ENCODE measurements at places on chromosomes 5 and 9.
A peak's percentile ranks its signal among the peaks of the same experiment; 100 is the strongest.

DNA sequence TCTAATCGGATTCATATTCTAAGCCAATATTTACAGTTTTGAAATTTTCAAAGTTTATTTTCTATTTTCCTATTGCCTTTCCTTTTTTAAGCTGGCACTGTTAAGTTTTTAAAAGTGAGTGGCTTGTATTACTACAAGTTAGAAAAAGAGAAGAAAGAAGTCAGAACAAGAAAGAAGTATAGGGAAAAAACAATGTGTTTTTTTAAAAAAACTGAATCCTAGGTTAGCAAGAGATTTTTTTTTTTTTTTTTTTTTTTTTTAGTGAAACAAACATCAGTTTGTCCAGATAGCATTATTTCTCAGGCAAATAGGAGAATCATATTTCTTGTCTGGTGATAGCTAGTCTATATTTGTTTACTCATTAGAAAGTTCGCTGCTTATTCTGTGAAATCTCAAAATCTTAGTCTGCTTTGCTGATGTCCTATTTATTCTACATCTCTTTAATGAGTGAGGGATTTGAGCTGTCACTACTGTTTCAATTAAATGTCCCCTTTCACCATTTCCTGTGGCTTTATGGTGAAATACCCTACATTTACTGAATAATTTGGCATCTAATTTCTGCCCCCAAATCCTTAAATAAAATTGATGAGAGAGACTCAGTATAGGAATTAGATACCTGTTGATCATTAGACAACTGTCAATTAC, 19.1 kb upstream of the LMNB1 start:
- DNase-seq: no peak

- no peak for DNase-seq
Measured at GRCh38 chr9:136178061-136178772, 26.7 kb downstream of the LHX3 start.

DNA sequence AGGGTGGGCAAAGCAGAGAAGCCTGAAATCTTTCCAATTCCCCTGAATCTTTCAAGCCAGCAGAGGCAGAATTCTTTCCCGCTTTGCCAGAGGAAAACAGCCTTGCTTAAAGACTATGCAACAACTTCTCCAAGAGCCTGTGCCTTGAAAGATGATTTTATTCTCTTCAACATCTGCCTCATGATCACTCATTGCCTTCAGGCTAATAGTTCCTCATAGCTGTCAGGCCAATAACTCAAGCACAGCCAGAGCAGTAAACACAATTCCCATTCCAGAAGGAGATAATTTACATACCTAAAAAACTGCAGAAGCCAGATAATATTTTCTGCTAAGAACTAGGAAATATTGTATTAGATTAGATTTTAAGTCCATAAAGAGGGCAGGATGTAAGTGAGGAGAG, 92.3 kb upstream of the PUM3 start:
- no peak for DNase-seq

- no peak for DNase-seq
Measured at GRCh38 chr9:131446276-131446675, 52.4 kb downstream of the PRRC2B start.

- DNase-seq: no peak
Measured at GRCh38 chr9:38421498-38422211, 2.6 kb downstream of the IGFBPL1 start.

DNA sequence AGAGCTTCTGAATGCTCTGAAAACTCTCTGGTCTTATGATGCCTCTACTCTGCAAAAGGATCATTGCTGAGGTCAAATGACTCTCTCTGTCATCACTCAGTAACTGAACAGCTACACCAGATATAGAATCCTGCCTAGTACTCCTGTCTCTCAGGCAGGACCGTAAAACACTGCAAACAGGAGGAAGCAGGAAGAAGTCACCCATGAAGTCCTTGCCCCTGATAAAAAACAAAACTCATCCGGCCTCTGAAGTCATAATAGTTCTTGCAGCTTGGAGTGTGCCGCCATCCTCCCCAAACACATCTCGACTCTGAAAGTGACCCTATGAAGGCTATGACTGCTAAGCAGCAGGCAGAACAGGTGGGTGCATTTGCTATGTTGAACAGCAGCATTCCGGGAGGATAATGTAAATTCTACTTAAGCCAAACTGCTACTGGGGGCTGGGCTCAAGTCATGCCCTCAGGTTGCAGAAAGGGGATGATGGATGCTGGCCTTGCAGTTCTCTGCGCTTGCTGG, 81.9 kb upstream of the FAM169A start:
- no peak for DNase-seq

DNA sequence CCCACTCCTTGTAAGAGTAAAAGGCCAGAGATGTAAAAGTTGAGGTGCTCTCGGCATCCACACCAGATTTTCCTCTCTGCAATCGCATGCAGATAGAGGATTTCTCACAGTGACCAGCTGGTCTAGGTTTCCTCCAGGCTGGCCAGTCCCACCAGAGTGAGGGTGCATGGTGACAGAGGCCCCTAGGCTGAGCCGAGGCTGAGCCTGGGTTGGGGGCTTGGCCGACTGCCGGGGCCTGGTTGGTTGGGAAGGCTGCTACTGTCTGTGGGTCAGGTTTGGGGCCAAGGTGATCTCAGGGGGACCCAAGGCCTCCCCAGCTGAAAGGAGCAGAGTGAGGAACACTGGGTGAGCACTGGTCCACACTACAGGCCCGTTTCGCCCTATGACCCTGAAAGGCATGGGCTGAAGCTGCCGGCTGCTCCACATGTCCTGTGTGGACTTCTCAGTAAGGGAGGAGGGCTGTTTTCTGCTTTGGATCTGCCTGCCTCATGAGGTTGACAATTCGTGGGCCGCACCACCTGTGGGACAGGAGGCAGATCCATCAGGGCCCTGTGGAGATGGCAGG, 400.8 kb upstream of the IRX4 start:
- no peak for DNase-seq

GRCh38 chr9:117315236-117315635, 99.6 kb downstream of the ASTN2 start:
- DNase-seq: no peak

DNA sequence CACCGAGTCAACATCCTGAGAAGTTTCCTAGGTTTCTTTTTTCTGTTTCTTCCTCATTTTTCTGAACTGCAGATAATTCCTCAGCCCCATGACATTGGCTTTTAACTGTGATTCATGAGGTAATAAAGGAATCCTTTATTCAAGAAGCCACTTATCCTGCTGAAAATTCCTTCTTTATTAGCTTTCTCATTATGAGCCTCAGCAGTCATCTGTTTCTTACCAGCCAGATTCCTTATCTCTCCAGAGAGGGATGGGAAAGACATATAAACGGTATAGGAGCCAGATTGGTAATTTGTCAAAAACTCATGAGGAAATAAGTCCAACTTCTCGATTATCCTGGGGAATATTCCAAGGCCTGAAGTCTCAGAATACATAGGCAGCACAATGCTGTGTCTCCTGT, 465.4 kb downstream of the ICE1 start:
- DNase-seq: no peak

DNA sequence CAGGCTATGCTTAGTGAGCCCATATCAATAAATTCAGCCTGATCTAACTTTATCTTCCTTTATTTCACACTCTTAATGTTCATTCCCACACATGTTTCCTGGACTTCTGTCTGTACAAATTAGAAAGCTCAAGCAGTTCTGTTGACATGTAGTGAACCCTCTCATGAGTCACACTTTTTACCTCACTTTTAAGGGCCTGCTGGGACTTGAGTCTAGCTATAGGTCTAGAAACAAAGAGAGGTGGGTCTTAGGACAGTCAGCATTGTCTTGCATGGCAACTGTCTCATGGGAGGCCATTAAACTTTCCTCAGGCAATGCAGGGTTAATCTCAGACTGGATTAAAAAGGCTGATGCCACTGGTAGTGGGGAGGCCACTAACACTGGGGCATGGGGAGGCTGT, 8.6 kb upstream of the CCNH start:
- no peak for DNase-seq

GRCh38 chr9:101569741-101570501, 24.8 kb downstream of the PPP3R2 start:
- DNase-seq: no peak

DNA sequence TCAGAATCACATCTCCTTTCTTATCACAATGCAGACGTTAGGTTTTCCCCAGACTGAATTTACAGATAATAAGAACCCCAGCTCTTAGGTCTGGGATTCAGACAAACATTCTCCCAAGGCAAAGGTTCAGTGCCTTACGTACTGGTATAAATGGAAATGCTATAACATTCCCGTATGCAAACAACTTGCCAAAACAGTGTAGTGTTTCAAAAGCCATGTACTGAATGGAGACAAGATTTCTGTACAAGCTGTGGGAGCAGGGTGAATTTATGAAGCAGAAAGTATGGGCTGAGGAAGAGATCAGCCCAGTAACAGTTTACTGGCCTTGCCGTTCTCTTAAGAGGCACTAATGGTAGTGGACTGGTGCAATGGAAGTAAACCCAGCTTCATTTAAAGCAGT, 225.5 kb upstream of the ZNF462 start:
- no peak for DNase-seq

- no peak for DNase-seq
Measured at GRCh38 chr5:41408676-41409443, 101.5 kb downstream of the PLCXD3 start.

GRCh38 chr5:177317959-177318377, 6.3 kb upstream of the MXD3 start:
- DNase-seq: peak; percentile 73

DNA sequence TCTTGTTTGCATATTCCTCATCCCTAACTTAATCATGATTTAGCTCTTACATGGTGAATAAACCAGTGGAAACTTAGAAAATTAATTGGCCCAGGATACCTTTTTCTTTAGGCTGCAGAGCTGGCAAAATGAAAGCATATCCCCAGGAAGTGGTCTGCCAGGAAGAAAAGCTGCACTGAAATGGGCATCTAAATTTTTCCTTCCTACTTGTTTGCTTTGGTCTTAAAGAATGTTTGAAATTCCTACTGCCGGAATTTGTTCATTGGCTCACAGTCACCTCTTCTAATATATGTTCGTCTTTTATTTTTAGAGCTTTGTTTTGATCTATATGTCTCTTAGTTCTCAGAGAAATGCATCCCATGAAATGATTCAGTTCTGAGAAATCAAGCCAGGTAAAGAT, 113.2 kb upstream of the ELL2 start:
- DNase-seq: peak; percentile 15

- no peak for DNase-seq
Measured at GRCh38 chr9:87115785-87116184, 168.5 kb upstream of the GAS1 start.

DNA sequence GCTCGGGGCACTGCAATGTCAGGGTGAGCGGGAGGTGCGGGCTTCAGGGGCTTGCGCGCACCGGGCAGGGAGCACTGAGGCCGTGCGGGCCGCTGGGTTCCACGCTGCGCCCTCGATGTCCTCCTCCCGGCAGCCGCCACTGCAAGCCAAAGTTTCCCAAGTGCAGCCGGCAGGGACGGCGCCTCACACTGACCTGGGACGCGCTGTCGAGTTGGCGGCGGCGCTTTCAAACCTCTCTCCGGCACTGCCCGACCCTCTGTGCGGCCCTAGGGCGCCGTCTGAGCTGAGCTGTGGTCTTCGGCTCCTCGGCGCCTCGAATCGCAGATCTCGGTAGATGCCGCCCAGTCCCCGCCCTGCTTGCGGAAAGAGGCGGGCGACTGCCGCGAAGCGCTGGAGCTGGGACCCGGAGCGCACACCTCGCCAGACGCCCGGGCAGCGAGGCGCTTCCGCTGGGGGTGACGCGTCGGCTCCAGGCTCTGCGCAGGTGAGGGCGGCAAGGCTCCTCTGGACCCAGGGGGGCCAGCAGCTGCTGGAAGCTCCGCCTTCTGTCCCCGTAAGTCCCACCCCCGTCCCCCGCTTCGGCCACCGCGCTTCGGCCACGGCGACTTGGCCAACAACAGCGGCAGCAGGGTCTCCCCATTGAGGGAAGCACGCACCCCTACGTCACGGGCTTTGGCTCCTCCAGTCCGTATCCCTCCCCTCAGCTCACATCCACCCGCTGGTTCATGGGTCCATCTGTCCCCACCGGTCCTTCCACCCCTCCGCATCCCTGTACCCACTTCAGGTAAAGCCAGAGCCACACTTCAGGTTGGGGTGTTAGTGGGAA, at the start of gene ANKRD34B:
Gene ANKRD34B (minus strand): TSS at position 320 of the 826 bp plus-strand sequence. CDS start 10,261 bp downstream, outside the sequence.
- DNase-seq: no peak

- no peak for DNase-seq
Measured at GRCh38 chr5:83400241-83400640, 71.3 kb upstream of the VCAN start.

DNA sequence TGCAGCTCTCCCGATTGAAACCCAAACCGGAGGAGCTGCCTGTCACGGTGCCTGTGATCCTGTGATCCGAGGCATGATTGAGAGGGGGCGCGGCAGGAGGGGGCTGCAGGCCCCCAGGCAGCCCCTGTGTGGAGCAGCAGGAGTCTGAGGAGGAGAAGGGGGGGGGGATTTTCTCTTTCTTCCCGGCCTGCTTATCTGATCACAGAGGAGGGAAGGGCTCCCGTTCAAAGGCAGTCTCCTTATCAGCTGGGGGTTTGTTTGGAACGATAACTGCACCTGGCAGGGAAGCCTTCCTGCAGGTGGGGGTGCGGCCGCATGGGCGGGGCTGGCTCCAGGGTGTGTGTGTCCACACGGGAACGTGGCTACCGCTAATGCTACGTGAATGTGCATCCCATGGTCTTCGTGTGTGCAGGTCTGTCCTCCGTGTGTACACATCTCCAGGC, 38.4 kb downstream of the LMX1B start:
- no peak for DNase-seq

All from SW 1271 (cell line).